ENCODE measurements at places on chromosomes 4 and X.

GRCh38 chr4:7770224-7771050 lies 169.2 kb downstream of the AFAP1 start:
- DNase-seq: peak; percentile 43

DNA sequence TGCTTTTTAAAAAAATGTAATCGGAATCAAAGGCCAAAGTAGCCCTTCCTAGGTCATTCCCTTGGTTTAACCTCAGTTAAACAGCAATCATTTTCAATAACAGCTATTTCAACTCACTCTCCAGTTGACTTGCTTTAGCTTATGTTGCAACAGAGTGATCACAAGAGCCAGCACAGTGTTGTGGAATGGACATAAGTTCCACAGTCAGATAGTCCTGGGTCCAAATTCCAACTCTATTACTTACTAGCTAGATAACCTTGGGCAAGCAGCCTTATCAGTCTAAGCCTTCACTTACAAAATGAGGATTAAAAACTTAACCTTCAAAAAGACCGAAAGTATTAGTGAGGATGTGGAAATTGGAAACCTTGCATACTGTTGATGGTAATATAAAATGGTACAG lies 9.2 kb upstream of the GPC3 start:
- no peak for DNase-seq

DNA sequence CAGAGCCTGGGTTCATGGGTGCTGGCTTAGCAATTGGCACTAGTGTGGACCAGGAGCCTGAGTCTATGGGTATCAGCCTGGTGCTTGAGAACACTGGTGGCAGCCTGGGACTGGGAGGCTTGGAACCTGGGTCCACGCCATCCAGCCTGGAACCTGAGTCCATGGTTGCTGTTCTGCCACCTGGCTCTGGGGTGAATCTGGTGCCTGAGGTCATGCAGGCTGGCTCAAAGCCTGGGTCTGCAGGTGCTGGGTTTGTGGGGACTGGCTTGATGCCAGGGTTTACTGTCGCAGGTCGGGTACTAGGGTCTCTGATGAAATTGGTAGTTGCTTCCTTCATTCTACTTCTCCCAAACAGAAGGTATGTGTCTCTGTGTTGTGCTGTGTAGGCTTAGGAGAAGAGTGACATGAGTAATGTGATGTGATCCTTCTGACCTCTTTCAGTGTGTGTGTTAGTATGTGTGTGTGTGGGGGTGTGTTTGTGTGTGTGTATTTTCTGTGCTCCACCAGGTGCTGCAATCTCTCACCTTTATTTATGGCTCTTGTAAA lies 517.0 kb upstream of the EPHA5 start:
- DNase-seq: no peak

GRCh38 chr4:176084769-176085168 lies 19.1 kb downstream of the WDR17 start:
- no peak for DNase-seq

GRCh38 chr4:83609365-83609764 lies 73.5 kb downstream of the GPAT3 start:
- no peak for DNase-seq

DNA sequence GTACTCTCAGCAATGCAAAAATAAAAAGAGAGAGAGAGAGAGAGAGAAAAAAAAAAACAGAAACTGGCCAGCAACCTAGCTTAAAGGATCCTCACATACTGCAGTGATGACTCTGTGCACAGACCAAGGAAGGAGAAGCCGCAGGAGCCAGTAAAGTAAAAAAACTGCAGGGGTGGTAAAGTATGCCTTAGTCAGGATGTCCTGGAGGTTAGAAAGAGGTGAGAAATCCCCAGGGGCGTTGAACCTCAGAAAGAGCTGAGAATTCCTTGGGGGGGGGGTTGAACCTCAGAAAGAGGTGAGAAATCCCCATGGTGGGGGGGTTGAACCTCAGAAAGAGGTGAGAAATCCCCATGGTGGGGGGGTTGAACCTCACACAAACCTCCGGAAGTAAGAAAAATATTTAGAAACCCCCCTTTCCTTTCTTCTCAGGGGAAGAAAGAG lies 48.0 kb downstream of the MAGEA9 start:
- peak; percentile 73 for DNase-seq

GRCh38 chrX:20969565-20969964 lies 404.7 kb upstream of the CNKSR2 start:
- DNase-seq: no peak

GRCh38 chr4:25857851-25858400 lies 4.9 kb downstream of the SEL1L3 start:
- DNase-seq: no peak

DNA sequence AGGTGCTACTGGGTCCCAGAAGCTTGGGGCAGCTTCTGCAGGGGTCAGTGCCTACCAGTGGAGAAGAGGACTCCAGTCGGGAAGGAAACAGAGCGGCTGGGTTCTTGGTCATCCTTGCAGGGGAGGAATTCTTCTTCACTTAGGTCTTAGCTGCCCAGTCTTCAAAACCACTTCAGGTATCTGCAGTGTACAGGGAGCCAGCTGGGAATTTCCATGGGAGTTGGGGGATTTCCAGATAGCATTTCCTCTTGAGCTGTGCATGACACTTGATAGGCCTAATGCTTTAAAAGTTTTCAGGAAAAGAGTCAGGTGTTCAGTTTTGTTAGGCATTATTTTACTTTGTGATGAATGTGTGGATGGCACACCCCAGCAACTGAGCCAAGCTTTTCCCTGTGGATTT lies 58.1 kb upstream of the ENPP6 start:
- DNase-seq: no peak

- no peak for DNase-seq
These were observed 1147.1 kb downstream of the STIM2 start for GRCh38 chr4:28007693-28008092.

DNA sequence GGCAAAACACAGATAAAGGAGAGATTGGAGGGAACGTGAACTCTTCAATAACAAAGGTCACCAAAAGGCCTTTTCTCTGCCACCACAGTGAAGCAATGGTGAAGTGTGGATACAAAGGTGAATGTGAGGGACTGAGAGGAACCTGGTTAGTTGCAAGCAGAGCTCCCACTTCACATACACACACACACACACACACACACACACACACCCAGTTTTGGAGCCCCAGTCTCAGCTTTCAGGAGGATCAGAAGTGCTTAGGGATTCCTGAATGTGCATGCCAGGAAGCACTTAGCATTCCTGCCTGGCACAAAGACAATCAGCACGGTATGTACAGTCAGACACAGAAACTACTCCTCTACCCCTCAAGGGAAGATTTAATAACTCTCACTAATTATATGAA lies 71.5 kb downstream of the ARHGEF9 start:
- DNase-seq: no peak

DNA sequence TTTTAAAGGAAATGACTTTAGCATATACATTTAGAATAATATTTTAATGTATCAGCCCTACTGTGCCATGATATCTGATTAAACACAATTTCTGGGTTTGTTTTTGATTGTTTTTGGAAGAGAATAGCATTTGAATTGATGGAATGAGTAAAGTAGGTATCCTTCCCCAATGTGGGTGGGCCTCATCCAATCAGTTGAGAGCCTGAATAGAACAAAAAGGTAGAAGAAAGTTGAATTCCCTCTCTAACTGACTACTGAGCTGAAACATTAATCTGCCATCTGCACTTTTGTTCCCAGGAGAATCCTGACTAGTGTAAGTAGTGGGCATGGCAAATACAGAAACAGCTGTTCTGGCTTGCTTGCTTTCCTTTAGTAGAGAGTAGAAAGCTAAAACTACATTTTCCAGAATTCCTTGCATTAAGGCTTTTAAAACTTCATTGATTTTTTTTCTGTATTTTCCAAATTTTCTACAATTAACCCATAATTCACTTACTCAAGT lies 9.7 kb upstream of the SEC24D start:
- DNase-seq: no peak

DNA sequence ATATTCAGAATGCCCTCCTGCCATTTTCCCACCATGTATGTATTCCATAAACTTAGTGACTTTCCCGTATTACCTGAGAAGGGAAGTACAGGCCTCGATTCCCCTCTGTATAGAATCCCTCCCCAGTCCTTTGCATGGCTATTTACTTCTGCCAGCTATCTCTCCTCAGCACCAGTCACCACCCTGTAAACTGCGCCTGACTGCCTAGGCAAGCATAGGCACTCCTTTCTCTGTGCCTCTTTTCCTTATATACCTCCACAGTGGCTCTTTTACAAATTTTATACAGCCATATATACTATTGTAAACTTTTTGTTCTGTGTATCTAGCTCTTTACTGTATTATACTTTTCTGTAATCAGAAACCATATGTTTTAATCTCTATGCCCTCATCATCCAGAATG lies 130.9 kb upstream of the TET2 start:
- no peak for DNase-seq

GRCh38 chr4:94766856-94767255 lies 9.1 kb downstream of the BMPR1B start:
- no peak for DNase-seq

GRCh38 chrX:112359906-112360305 lies 277.3 kb upstream of the TRPC5 start:
- DNase-seq: no peak

GRCh38 chr4:13483136-13483767 lies 888 bp downstream of the RAB28 start:
- DNase-seq: peak; percentile 54

DNA sequence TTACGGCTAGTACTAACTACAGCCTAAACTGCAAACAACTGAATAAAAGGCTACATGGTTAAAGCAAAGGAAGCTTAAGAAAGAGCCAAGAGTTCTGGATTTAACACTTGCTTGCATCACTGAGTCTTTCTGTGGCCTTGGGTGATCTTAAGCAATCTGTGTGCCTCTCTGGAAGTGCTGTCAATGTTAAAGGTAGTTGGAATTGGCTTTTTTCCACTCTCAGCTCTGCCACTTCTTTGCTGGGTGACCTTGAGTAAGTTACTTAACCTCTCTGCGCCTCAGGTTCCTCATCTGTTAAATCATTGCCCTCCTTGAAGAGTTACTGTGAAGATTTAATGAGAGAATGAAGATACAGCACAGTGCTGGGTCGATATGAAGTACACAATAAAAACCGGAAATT lies 15.7 kb downstream of the SLC2A9 start:
- no peak for DNase-seq

DNA sequence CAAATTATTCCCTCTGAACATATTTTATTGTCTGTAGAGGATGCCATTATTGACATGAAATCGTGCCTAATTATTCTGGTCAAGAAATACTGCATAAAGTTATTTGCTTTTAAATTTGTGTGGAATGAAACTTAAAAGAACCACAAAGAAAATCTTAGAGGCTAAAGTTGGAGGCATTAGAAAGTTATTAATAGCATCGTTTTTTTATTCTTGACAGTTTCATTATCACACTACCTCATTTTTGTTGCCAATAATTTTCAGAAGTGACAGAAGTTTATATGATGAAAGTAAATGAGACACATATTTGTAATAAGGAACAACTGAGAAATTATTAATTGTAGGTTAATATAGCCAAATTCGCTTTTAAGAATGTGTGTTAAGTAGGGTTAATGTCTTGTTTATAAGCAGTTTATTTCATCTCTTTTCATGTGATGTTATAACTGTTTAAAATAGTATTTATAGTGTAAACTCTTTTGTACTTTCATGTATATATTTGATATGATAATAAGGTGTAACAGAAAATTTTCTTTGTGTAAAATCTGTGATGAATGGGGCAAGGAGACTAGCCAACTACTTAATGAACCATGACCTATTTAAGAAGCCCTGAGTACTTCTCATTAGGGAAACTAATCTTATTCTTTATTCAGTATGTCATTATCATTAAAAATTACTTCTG lies 54.5 kb upstream of the GRIA2 start:
- no peak for DNase-seq

DNA sequence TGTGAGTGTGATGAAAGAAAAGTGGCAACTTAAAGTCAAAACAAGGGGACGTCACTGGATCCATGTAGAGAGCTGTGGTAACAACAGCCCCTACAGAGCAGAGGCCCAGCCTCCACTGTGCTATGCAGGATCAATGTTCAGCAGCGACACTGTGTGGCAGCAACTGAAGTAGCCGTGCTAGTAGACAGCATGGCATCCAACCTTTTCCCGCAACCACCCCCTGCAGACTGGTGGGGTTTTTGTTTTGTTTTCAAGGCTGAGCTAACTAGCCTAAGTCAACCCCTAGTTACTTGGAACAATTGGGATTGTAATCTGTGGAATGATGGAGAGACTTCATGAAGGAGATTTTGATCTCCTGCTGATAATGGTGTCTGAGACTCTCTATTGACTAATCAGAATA lies 44.4 kb upstream of the PPARGC1A start:
- no peak for DNase-seq

DNA sequence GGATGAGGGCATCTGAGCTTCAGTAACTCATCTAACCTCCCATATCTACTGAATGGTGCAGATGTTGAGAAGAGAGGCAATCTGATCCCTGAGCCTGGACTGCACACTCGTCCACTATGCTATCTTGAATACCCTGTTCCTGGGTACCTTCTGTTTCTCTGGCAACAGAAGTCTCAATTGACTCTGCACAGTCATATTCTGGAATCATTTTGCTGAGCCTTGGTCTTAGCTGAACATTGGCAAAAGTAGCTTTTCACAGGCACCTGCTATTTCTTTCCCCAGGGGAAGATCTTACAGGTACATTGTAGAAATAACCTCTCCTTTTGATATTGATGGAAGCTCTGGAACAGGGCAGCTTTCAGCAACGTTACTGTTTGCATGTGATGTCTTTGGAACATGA lies 161.5 kb upstream of the GPR101 start:
- DNase-seq: no peak

- DNase-seq: no peak
These were observed 4.9 kb downstream of the GSX2 start for GRCh38 chr4:54104907-54105306.

GRCh38 chr4:3655963-3656362 lies 110.2 kb upstream of the ADRA2C start:
- DNase-seq: no peak

DNA sequence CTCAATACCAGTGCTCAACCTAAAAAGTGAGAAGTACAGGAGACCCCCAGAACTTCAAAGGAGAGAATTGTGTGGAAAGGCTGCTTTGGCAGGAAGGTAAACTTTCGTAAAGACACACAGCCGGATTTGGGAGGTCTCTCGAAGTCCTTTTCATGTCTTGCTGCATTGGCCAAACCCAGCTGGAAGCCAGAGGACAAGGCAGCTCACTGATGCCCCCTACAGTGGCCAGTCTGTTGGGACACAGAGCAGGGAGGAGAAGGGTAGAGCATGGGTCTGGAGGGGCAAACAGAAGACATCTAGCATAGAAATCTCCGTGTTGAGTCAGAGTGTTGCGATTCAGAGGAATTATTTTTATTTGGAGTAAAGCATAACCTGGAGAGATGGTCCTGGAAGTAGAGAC lies 198.9 kb downstream of the ANK2 start:
- DNase-seq: peak; percentile 4

GRCh38 chrX:21691512-21692018 lies 33.4 kb upstream of the KLHL34 start:
- peak; percentile 60 for DNase-seq

- DNase-seq: no peak
These were observed 11.1 kb downstream of the TADA2B start for GRCh38 chr4:7054106-7054880.
